ENCODE measurements at places on chromosomes 3 and 15.

DNA sequence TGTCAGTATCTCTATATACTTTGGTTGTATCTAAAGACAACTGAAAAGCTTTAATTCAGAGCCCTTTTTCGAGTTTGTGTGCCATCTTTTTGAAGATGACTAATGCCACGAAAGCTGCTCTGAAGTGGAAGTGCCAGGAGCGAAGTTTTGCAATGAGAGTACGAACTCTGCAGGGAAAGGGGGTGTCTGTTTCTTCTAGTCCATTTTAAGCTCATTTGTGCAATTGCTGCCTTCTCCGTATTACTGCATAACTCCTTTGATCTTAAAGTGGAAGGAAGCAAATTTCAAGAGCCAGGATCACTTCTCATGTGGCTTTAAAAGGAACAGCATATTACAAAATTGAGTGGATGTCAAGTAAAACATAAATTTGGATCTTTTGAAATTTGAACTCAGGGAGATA, 245.3 kb downstream of the FEZF2 start:
- DNase-seq, result no peak

- DNase-seq, result peak; percentile 95
Measured at GRCh38 chr3:181711325-181712135, at the start of gene SOX2. Gene SOX2 (plus strand): TSS chr3:181711925. CDS start chr3:181712361, 436 bp downstream.

DNA sequence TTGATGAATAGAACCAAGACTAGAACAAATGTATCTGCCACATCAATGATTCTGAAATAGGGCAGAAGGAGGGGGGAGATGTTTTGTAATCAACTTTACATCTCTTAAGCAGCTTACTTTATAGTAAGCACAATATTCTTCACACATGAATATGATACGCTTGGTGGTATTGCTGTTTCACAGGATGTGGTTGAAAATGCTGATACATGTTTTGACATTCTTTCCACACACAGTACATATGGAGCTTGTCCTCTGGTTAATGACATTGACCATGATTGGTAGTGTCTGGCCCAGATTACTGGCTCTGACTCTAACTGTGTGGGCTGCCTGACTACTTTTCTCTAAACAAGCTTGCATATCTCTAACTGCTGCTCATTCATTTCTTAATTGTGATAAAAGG, 168.9 kb downstream of the KLHL25 start:
- DNase-seq, result no peak

DNA sequence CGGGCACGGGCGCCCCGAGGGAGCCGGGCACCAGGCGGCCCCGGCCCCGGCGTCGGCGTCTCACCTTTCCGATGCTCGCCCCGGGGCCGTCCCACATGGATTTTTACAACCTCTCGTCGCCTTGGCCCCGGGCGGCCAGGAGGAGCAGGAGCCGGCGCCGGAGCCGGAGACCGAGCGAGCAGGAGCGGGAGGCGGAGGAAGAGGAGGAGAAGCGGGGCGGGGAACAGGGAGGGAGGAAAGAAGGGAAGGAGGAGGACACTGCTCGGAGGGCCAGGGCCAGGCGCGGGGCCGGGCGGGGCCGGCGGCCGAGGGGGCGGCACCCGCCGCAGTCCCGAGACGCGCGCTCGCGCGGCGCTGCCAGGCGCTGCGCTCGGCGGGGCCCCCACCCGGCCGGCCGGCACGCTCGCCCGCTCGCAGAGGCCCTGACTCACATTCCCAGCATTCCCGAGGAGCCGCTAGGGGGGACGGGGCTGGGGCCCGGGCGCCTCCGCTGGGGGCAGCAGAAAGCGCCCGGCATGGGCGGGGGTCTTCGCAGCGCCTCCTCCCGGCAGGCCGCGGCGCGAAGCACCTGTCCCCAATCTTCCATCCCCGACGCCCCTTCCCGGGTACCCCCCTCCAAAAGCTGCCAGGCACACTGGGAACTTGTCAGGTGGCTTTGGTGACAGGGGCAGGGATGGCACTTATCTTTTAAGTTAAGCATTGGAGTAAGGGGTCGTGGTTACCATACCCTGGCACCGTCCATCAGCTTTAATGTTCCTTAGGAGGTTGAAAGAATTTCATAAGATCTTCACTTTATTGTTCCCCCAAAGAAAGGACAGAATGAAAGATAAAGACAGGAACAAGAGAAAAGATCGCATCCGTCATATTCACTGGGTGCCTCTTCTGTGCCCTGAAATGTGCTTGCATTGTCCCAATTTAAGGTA, at the start of gene ERC2:
Gene ERC2, minus strand, starts transcription at position 284 of the 923 bp plus-strand sequence.
- DNase-seq, result peak; percentile 4

DNA sequence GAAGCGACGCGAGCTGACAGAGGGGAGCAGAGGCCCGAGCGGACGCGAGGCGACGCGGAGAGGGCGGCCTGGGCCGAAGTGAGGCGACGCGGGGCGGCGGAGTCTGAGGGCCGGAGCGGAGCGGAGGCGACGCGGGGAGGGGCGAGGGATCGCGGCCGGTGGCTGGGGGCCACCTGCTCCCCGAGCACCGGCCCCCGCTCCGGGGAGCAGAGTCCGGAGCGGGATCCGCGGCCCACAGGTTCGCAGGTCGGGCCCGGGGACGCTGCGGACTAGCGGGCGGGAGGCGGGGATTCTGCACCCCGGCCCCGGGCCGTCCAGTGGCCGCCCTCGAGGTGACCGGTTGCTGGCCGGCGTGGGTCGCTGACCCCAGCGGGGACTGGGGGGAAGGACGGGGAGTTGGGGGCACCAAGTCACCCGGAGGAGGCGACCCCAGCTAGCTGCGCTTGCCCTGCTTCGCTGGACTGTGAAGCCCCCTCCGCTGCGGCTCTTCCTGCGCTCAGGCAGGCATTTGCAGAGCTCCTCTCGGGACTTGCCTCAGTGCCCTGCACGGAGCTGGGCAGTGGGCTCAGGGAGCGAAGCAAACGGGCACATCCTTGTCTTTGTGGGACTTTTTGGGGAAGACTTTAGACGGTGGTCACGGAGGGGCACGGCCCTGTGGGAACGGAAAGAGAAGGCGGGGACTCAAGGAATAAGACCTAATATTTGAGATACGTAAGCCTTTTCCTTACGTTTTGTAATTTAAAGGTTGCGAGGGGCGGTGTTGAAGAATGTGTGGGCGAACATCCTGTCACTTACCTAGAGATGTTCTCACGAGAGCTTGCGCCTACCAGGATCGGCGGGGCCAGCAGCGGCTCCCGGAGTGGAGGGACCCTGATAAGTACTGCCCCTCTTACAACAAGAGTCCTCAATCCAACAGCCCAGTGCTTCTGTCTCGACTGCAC, 566 bp downstream of the HMCES start:
- DNase-seq, result peak; percentile 10

- DNase-seq, result no peak
Measured at GRCh38 chr3:153138276-153139210, 23.5 kb upstream of the RAP2B start.

- DNase-seq, result no peak
Measured at GRCh38 chr3:118573912-118574311, 460.7 kb downstream of the IGSF11 start.

DNA sequence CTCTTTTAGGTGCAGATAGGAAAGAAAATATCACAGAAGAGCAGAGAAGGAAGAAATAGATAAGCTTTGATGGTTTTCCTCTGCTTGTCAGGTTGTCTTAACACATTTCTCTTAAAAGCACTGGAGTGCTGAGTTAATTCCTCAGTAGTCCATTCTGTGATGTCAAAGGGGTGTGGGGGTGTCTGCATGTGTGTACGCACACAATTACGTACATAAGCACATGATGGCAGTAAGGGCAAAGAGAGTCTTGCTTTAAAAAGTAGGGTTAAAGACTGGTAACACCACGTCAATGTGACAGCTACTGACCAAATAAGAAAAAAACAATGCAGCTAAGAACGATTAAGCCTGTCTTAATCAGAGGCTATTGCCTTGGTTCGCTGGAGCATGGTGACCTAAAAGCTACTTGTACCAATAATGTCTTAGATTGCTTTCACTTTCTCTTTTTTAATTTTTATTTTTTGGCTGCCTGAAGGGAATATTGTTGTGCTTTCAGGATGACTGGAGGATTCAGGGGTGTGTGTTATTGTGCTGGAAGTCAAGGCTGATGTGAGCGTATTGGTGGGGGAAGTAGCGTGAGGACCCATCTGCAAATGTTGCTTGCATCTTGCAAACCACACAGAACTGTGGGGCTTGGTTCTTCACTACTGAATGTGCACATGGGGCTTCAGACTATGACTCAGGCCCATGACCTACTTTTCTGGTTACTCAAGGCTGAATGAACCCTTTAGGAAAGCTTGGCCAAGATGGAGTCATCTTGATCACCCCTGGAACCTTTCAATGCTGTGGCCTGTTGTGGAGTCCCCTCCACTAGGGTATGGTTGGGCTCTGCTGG, 417.8 kb upstream of the TPM1 start:
- DNase-seq, result no peak

GRCh38 chr15:96225642-96226259, 104.7 kb upstream of the NR2F2 start:
- DNase-seq, result no peak

GRCh38 chr3:162718697-162719096, 1222.1 kb downstream of the OTOL1 start:
- no peak for DNase-seq

DNA sequence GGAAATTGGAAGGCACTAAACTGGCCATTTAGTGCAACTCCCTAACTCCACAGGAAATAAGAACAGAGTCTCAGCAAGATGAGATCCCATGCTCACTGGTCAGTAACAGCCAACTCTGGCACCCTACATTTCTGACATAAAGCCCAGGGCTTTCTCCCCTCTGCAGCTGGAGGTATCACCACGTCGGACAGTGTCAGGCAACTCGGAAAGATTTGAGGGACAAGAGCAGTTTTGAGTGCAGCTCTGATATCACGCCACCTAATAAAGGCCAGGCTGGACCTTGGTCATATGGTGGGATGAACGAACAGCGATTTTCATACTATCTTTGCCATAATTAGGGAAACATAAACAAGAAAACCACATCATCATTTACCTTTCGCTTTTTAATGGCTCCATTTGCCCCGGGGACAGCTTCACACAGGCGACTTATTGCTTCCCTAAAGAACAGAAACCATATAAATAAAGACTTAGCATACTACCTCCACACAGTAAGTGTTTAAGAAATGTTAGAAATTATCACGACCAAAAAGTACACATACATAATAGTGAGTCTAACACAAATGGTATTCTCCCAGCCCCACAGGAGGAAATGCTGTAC, 12.5 kb downstream of the EID1 start:
- DNase-seq, result no peak

- no peak for DNase-seq
Measured at GRCh38 chr3:196016485-196016884, 65.4 kb downstream of the TFRC start.

DNA sequence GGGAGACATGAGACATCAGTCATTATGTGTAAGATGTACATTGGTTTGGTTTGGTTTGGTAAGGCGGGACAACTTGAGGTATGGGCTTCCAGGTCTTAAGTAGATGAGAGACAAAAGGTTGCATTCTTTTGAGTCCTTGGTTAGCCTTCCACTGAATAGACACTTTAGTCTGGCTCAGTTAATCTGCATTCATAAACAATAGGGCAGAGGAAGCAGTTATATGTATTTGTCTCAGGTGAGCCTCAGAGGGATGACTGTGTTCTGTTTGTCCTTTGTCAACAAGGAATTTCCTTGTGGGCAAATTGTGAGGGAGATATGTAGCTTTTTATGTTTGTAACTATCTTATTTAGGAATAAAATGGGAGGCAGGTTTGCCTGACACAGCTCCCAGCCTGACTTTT, 50.4 kb downstream of the TCF12 start:
- no peak for DNase-seq

Data from nucleus accumbens (tissue), 56 donors.